Stimulated activated CD4-positive, alpha-beta T cell treated with anti-CD3 and anti-CD28 coated beads, Interleukin-15, amount 100 ng/mL, for 24 hours (primary cell): ENCODE measurements at places on chromosomes 6 and 20.
A peak's percentile ranks its signal among the peaks of the same experiment; 100 is the strongest.

GRCh38 chr6:110944681-110945151 is 13.8 kb upstream of the GTF3C6 start:
- peak; percentile 61 for DNase-seq

DNA sequence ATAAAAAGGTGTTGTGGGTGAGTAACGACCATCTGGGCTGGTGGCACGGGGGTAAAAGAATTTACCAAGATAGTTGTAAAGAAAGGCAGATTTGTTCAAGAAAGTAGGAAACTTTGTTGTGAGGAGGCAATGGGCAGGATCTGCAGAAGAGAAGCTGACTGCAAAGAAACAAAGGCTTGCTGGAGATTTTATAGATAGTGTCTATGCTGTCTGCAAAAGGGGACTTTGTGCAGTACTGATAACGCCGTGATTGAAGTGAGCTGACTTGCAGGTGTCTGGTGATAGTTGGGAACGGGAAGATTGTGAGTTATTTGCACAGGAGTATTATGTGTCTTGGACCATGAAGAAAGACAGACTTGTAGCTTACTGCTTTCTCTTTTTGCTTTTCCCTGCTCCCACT is 36.8 kb upstream of the GSTA3 start:
- no peak for DNase-seq

DNA sequence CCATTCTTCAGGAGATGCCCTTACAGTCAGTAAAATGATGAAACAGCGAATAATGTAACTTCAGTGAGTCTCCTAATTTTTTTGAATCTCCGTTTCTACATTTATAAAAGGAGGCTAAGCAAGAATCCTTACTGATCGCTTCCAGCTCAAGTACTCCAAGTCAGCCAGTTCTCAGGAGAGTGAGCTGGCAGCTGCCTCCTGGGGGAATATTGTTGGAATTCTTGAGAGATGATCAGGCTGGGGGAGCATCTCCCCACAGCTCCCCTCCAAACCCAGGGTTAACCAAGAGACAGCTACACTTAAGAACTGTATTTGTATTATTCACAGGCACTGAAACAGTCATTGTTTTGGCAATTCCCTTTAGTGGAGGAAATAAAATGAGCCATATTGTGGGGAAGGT is 89.1 kb upstream of the PCSK2 start:
- DNase-seq = no peak

DNA sequence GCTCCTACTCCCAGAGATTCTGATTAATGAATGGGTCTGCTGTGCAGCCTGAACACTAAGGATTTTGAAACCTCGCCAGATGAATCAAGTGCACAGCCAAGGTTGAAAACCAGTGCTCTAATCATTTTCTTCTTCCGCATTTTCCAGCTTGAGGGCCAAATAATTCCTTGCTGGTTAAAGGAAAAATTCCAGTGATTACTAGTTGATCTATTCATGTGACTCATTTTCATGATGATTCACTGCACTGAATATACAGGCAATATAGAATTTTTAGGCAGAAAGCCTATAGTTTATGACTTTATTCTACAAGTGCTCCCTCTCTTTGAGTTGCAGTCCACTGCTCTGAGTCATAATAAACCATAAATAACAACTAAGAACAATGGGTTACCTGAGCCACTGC is 80.6 kb upstream of the PROKR2 start:
- no peak for DNase-seq
